ENCODE measurements at places on chromosomes 7 and 10. TPM values are rescaled to one million over a fixed set of nuclear protein-coding genes. Genes with fewer than 3 reads are reported as not detected.

CALCR gene
- not detected for polyA plus RNA-seq

PLAC9 gene
- polyA plus RNA-seq, result not detected

GPR15LG gene
- polyA plus RNA-seq, result not detected

RADIL gene
- polyA plus RNA-seq, result not detected

AKR1D1 gene
- not detected for polyA plus RNA-seq

NEUROD6 gene
- not detected for polyA plus RNA-seq

RGR gene
- polyA plus RNA-seq, result not detected

CTAGE4 gene
- polyA plus RNA-seq, result not detected

NRCAM gene
- polyA plus RNA-seq, result not detected

CPN1 gene
- polyA plus RNA-seq, result not detected

ZNF488 gene
- polyA plus RNA-seq, result not detected

HSPA12A gene
- polyA plus RNA-seq, result 1.8 TPM

ASZ1 gene
- polyA plus RNA-seq, result not detected

RBM20 gene
- not detected for polyA plus RNA-seq

ANKRD30A gene
- polyA plus RNA-seq, result not detected

ITGA8 gene
- polyA plus RNA-seq, result not detected

POU6F2 gene
- not detected for polyA plus RNA-seq

MDH2 gene
- polyA plus RNA-seq, result 151 TPM

ACBD7 gene
- 0.49 TPM for polyA plus RNA-seq

CCDC3 gene
- not detected for polyA plus RNA-seq

ACSM6 gene
- not detected for polyA plus RNA-seq

ERLIN1 gene
- polyA plus RNA-seq, result 10.6 TPM

PNLIPRP3 gene
- not detected for polyA plus RNA-seq

GIMAP5 gene
- 382 TPM for polyA plus RNA-seq

CYP3A7 gene
- not detected for polyA plus RNA-seq

FHIP2A gene
- polyA plus RNA-seq, result 41.2 TPM
